Activated CD4-positive, alpha-beta T cell treated with anti-CD3 and anti-CD28 coated beads, Interleukin-10, Interleukin-2, amounts not matched to agents 100 ng/mL and 50 ng/mL, durations not matched to agents 16 hours and 8 hours (primary cell): ENCODE measurements at places on chromosomes 3 and 15.
A peak's percentile ranks its signal among the peaks of the same experiment; 100 is the strongest.

DNA sequence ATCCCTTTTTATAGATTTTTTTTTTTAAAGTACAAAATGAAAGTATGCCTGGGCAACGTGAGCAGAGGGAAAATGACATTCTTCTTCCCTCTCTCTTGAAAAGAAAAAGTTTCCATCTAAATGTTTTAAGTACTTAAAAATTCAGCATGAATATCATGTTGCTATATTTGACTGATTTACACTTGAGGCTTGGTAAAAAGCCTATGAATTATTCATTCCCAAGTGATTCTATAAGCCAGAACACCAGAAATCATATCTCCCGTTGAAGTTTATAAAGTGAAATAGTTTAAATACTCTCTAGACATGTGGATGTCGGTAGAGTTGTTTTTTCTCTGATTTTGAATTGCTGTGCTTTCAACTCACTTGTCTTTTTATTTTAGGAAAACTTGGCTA lies 276.2 kb upstream of the RARB start:
- DNase-seq = no peak

DNA sequence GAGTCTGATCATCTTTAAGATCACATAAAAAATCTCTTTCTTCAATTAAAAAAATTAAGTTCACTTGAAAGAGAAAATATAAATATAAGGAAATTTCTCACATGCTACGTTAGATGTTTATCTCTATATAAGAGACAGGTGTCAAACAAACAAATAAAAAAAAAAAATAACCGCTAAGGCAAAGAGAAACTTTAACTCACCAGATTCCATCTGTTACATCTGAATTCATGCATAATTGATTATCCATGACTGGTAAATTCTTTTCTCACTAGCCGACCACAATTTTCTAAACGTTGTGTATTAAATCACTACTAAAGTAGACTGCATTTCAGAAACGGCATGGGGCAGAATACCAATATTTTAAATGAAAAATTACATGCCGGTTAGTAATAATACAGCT lies 9.6 kb upstream of the SATB1 start:
- DNase-seq = no peak

GRCh38 chr15:63194302-63194701 lies 4.9 kb downstream of the RAB8B start:
- peak; percentile 44 for DNase-seq

DNA sequence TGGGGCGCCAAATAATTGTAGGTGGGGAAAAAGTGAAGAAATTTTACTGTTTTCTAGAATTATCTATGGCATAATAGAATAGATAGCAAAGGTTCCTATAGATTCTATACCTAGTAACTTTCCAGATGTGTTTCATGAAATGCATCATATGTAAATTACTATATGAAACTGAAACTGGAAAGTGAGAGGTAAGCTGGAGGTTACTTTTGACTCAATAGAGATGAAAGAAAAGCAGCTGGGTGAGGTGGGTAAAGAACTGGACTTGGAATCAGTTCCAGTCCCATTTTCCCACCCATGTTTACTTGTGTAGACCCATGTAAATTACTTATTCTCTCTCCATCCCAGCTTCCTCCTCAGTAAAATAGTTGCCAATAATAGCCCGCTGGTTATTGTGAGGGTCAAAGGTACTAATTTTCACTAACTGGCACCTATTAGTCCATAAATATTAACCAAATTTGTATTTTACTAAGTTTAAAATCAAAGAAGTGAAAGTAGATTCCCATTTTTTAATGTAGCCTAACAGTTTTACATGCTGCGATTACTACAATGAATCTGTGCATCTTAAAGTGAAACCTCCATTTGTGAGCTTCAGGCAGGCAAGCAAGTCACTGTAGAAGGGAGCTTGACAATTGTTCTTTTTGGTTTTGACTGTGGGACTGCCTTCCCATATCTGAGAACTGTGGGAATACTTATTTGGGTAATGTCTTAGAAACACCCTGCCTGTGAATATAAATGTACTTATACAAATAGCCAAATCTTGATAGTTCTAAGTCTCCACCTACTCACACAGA lies 312.1 kb downstream of the SLC9A9 start:
- DNase-seq = peak; percentile 60

DNA sequence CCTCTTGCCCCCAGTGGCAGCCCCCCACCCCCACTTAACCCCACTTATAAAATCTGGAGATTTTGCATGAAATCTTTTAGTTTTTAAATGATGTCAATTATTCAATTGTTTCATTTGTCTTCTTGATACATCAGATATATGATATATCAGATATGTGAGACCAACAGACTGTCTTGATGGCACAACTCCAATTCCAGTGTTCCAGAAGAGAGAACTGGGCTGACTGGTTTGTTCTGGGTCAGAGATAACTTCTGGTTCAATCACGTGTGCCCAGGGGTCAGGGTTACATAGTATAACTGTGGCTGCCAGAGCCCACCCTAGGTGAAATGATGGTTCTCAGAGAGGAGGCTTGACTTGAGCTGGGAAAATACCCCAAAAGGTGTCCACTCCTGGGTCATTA lies 32.4 kb upstream of the ATG7 start:
- DNase-seq = no peak

GRCh38 chr3:43399034-43399433 lies 112.7 kb downstream of the SNRK start:
- no peak for DNase-seq

- no peak for DNase-seq
Observed at GRCh38 chr3:145133281-145133680, 1027.7 kb downstream of the PLOD2 start.

DNA sequence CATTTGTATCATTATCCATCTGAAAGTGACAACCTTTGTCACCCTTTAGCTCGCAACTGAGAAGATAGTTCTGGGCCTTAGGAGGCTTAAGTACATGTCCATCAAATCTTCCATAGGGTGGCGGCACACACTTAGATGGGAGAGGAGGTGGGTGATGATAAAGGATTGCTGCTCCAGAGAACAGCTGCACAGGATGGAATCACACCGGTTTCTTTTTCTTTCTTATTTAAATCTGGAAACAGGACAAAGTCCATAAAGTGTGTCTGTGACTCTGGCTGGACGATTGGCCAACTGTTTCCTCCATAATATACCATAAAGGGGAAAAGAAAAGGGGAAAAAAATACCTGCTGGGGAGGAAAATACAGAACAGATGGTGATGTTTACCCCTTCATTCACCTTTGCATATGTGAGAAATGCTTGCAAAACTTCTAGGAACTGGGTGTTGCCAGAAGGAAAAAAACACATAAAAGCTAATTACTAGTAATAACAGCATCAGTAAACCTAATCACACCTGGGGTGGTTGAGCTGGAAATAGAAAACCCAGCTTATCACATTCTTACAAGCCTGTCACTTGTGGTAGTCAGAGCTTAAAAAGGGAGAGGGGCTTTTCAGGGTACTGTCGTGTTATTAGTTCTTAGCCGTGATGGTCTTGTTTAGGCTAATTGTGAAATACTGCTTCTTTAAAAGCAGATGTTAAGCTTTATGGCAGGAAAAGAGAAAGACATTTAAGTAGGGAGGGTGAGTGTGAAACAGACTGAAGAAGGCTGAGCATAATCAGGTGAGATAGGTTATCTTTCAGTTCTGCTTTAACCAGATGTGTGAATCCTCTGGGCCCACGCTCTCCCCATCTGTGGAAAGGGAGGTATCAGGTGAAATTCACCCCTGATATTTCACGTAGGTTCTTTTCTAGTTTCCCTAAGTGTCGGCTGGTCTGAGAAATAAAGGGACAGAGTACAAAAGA lies 16.7 kb downstream of the C2CD4A start:
- no peak for DNase-seq
